ENCODE measurements at places on chromosomes 2 and 18.

DNA sequence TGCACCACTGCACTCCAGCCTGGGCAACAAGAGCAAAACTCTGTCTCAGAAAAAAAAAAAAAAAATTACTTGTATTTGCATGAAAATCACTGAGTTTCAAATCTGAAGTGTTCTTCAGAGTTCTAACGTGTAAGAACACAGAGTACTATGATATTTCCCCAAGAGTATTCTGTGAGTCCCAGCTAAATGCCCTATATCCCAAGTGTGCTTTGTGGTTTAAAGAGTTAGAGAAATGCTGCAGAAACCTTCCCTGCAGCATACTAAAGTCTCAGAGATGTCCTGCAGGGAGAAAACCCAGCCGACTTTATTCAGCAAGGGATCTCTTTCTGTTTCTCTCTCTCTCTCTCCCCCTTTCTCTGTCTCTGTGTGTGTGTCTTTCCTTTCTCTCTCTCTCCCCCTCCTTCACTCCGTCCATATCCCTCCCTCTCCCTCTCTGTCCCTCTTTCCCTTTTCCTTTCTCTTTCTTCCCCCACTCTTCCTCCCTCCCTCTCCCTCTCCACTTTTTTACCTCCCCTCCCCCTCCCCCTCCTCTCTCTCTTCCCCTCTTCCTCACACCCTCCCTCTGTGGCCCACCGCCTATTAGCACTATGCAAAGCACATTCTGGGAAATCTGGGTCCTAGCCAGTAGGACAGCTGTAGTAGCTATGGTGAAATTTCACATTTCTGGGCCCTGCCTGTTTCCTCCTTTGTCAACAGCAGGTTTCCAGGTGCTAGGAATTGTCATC, 54.2 kb downstream of the ACTR2 start:
- no peak for DNase-seq

DNA sequence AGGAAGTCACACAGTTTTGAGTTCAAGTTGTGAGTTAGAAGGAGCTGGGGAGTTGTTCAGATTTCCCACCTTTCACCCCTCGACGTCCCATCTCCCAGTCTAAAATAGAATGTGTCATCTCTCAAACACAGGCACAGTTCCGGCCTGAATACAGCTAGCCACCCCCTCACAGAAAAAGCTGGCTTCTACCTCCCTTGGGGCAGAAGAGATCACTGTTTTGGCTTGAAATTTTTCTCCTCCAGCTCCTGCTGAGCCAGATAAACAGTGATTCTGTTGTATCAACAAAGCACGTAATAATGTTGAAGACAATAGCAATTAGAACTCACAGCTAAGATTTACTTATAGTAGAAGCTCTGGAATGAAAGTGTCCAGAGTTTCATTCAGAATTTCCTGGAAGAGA, 74.7 kb downstream of the KIAA2012 start:
- no peak for DNase-seq

DNA sequence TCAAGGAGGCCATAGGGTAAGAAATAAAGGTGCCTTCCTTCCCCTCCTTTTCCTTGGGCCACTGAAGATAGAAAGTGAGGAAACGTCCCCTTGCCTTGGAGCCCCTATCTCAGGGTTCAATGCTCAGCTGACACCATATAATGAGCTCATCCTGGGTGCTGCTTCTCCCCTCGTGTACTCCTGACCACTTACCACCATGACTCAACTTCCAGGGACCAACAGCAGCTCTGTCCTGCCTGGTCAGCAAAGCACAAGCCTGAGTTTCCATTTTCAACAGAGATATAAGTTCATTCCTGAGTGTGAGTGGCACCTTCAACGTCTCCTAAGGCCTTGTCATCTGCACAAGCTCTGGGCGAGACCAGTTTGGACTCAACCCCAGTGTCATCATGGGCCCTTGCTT, 151.2 kb downstream of the CAPN13 start:
- DNase-seq: peak; percentile 80

- DNase-seq: no peak
Measured at GRCh38 chr2:106919012-106919411, 33.0 kb upstream of the ST6GAL2 start.

- DNase-seq: no peak
Measured at GRCh38 chr2:60002183-60002867, 551.1 kb downstream of the BCL11A start.

DNA sequence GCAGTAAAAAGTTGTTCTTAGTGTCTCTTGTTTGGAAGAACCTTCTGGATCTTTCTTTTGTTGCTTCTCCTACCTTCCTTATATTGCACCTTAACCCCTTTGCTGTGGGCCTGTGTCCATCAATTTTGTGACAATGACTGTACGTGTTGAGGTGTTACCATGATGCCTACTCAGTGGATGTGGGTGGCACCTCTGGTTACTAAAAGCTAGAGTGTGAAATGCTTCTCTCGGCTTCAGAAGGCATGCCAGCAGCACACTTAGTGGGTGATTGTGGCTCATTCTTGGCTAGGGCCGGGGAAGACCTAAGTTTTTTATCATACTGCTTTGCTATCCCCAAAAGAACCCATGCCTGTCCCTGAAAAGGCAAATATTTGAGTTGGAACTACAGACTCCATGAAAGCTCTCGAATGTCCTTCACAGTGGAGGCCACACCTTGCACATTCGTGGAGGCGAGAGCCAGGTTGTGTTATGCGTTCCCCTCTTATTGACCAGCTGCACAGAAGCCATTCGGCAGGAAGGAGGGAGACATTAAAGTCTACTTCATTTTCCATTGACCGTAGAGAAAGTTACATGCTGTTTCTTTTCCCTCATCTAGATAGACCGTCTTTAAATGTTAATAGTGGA, 513.2 kb upstream of the RAB12 start:
- DNase-seq: no peak

- DNase-seq: no peak
Measured at GRCh38 chr2:70144443-70145143, 46.2 kb downstream of the C2orf42 start.

GRCh38 chr2:160658851-160659250, 165.2 kb upstream of the RBMS1 start:
- DNase-seq: no peak
